Left ventricle myocardium superior (tissue), 1 donor: ENCODE measurements at places on chromosomes 6 and 20. TPM values are rescaled to one million over a fixed set of nuclear protein-coding genes. Genes with fewer than 3 reads are reported as not detected.

DNA sequence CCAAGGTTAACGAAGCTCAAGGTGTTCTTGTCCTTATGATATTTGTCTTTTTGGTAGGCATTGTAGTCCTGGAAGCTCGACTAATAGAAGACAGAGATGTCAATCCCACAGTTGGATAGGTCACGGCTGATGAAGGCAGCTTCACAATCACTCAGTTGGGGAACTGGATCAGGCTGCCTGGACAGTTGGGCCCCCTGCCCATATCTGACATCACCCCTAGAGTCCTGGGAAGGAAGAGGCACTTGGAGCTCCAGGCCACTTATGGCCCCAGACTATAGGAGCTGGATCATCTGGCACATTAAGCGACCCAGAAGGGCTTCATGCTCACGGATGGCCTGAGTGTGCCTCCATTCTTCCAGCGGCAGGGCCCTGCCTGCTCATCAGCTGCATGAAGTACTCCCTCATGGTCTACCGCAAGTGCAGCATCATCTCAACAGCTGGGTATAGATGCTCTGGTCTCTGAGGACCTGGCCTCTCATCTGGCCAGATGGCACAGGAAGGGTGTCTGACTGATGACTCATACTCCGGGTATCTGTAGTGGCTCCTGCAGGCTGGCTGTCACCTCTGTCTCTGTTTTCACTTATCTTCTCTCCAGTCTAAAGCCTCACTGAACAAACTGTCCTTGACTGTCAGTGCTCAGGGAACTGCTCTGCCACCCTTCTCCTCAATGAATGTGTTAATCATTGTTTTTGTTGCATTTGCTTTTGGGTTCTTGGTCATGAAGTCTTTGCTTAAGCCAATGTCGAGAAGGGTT is 29.2 kb upstream of the SSR1 start:
- DNase-seq = peak; percentile 29

GRCh38 chr6:144248476-144249301 is 36.4 kb upstream of the UTRN start:
- DNase-seq = no peak

DNA sequence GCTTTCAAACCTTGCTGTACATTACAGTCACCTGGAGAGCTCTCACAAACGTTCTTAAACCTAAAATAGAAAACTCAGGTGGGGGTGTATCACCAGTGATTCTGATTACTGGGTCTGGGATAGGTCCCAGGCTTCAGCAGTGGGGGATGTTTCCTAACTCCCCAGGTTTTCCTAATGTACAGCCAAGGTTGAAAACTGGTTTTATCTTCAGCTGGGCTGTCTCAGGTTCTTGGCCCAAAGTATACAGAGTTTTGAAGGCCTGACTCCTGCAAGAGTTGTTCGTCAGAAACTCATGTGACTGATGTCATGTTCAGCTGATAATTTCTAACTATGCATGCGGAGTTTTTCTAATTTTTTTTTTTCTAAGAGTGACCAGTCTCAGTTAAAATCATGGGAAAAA is 9.8 kb downstream of the SYCP2L start:
- DNase-seq = no peak

- DNase-seq = no peak
These were observed 404.6 kb downstream of the BTBD9 start for GRCh38 chr6:38234934-38235682.

ZSCAN12 gene
- 1.9 TPM for total RNA-seq

HLA-C gene
- 167 TPM for total RNA-seq

GRCh38 chr6:89221971-89222711 is 5.0 kb upstream of the GABRR1 start:
- no peak for DNase-seq

- DNase-seq = peak; percentile 28
These were observed 178.4 kb upstream of the EYA4 start for GRCh38 chr6:133062696-133063306.

PRPH2 gene
- 0.47 TPM for total RNA-seq
